ENCODE measurements at places on chromosomes 2 and 18.

DNA sequence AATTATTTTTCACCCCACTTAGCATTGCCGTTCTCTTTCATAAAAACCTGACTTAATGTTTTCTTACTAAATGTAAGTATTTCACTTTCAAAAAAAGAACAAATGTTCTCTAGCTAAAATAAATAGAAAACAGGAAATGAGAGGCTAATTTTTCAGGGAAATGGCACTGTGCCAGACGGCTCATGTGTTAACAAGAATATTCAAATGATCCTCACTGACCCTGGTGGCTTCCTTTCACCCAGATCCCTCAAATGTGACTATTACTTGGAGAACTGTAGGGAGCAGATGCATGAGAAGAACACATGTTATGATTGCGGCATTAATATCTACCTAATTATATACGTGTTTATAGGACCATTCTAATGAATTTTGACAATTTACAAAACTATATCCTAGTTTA, 827.7 kb downstream of the SOCS6 start:
- no peak for DNase-seq

- no peak for DNase-seq
Observed at GRCh38 chr18:21105936-21106335, 5.7 kb downstream of the ROCK1 start.

- DNase-seq, result no peak
Observed at GRCh38 chr2:29761278-29761677, 160.1 kb downstream of the ALK start.

DNA sequence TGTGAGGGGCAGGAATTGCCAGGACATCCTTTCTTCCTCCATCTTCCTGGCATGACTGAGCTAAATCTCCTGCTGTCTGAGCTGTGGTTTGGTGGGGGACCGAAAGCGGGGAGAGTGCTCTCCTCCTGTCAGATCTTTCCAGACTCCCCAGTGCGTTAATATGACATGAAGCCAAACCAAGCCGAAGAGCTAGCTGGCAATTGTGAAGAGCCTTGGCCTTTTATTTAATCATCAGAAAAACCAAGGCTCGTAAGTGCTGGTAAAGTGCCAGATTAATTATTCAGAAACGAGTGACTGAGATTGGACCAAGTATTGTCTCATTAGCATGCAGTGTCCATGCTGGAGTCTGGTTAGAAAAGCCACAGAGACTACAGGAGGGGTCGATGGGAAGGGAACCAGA, 14.5 kb upstream of the LRPPRC start:
- DNase-seq, result no peak

GRCh38 chr18:35164133-35164532, 76.7 kb upstream of the ZNF397 start:
- DNase-seq, result no peak

DNA sequence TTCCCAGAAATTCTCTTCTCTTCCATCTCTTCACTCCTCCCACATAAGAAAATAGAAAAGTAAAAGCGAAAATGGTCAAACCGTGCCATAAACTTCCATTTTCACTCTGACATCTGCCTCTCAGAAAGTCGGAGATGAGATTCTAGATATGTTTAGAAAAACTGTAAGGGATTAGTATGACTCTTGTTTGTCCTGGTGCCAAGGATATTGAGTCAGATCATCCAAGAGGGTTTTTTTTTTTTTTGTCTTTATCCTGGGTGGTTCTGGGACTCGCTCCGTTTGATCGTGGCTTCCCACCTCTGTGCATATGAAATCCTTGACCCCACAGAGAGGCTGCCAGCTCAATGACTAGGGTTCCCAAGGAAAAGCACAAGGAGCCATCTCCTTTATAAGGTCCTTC, 17.3 kb downstream of the EN1 start:
- DNase-seq, result no peak

DNA sequence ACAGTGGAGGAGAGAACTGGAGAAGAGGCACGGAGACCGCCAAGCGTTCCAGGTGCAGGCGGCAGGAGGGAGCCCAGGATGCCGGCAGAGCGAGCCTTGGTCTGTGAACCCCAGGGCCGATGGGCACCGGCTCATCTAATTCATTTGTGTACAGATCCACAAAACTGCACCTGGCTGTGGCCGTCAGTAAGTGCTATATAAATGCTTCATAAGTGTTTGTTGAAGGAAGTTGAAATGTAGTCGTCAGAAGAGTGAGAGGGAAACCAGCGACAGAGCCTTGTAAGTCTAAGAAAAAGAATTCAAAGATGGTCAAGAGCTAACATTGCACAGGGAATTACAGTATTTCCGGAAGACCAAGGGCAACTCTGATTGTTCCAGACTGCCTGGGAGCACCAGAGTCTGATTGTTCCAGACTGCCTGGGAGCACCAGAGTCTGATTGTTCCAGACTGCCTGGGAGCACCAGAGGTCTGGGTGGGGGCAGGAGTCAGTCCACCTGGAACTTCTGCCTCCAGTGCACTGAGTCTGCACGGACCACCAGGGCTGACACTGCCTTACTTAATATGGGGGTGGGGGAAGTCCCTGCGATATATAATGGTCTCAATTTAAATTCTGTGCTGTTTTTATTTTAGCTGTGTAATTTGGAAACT, 112.3 kb downstream of the BCL2 start:
- DNase-seq, result no peak

Data from C1 segment of cervical spinal cord (tissue), 14 donors.